ENCODE measurements at places on chromosomes 12 and 14.

- no peak for DNase-seq
Observed at GRCh38 chr14:105214324-105214915, 33.3 kb upstream of the NUDT14 start.

- no peak for DNase-seq
Observed at GRCh38 chr12:94922561-94922960, 80.9 kb downstream of the NDUFA12 start.

DNA sequence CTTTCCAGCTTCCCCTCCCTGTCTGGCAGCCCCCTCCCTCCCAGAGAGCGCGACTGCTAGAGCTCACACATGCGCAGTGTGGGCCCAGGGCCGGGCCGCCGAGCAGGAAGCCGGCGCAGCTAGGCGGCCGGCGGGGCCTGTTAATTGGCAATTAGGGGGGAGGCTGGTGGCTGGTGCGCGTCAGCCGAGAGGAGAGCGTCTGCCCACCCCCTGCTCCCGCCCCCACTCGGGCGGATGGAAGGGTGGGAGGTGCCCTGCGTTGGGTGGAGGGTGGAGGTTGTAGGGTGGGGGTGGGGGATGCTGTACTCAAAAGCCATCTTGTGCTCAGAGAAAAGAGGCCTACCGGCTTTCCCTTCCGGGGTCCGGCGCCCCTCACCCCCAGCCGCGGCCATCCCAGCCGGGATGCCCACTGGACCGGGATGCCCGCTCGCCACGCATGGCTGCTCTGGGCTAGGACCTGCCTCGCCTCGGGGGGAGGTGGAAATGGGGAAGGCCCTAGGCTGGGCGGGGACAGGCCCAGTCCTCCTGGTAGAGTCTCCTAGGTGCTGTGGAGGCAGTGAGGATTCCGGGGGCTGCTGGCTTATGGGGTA, 9.2 kb downstream of the HOXC8 start:
- DNase-seq = peak; percentile 55

DNA sequence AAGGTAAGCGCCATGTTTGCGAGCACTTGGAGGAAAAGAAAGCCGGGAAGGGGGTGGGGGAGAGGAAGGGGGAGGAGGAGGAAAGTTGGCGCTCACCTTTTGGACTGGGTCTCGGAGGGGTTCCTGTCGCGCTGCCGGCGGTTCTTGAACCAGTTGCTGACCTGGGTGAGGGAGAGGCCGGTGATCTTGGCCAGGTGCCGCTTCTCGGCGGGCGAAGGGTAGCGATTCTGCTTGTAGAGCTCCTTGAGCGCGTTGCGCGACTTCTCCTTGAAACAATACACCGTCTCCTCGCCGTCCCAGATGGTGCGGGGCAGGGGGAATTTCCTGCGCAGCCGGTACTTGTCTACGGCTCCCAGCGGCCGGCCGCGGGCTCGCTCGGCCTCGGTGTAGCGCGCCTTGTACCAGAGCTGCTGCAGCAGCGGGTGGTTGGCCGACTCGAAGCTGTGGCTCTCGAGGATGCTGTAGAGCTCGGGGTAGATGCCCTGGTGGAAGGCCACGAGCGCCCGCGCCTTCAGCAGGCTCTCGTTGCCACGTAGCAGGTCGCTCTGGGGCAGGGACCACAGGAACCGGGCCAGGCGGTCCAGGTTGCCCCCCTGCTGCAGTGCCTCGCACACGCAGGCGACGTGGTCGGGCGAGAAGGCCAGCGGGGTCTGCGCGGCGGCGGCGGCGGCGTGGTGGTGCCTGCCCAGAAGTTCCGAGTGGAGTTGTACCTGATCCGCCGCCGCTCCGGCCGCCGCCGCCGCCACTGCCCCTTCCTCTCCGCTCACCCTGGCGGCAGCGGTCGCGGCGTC, 840 bp downstream of the SIX4 start:
- peak; percentile 35 for DNase-seq

- no peak for DNase-seq
Observed at GRCh38 chr12:93174473-93174872, 203.3 kb upstream of the NUDT4 start.

All from activated CD8-positive, alpha-beta memory T cell treated with anti-CD3 and anti-CD28 coated beads for 48 hours (primary cell).